ENCODE measurements at places on chromosomes 6 and 20.

GRCh38 chr20:48131581-48131980, 346.3 kb upstream of the SULF2 start:
- DNase-seq: no peak

- no peak for DNase-seq
Measured at GRCh38 chr20:63440366-63440955, 32.0 kb downstream of the KCNQ2 start.

GRCh38 chr6:168247443-168248147, 72.0 kb downstream of the DACT2 start:
- peak; percentile 95 for DNase-seq

DNA sequence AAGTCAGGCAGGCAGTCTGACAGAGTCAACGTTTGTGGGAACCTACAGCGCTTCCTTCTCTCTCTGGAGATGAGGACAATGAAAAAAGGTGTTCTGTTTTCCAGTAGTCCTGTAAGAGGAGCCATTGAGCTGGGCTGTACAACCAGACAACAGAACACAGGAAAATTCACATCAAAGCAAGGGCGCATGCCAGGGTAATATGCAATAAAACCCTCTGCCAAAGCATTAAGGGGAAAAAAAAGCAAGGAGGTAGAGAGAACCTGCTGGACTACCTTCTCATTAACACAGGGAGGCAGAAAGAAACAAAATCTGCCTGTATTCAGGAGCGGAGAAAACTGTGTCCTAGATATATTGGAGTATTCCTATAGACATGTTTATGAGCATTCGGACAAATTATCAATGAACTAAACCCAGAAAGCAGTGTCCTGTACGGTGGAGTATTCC, 1.3 kb downstream of the RNF24 start:
- DNase-seq: peak; percentile 94

- peak; percentile 67 for DNase-seq
Measured at GRCh38 chr20:5845681-5846615, 95.7 kb downstream of the SHLD1 start.

- no peak for DNase-seq
Measured at GRCh38 chr6:24078200-24078599, 47.8 kb upstream of the NRSN1 start.

GRCh38 chr20:8074931-8075330, 55.4 kb upstream of the TMX4 start:
- no peak for DNase-seq

All from NCI-H1105 treated with DMSO at 0.1 percent for 48 hours (cell line).